ENCODE measurements at places on chromosomes 12 and 14.

DNA sequence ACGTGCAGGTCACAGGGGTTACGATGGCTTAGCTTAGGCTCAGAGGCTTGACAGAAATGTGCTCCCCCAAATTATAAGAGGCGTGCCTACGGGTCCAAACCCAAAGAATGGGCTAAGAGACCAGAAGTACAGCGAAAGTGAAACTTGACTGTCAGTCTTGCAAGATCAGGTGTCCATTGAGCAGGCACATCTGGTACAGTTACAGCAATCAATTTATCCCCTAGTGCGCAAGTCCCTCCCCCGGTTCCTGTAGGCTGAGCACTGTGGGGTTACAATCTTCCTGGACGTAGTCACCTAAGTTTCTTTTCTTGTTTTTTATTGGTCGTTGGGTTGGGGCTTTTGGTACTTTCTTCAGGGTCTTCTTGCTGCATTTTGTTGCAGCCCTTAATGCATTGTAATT, 134.2 kb downstream of the UNC79 start:
- no peak for DNase-seq

GRCh38 chr12:34394211-34395055, 372.1 kb downstream of the ALG10 start:
- DNase-seq, result no peak

DNA sequence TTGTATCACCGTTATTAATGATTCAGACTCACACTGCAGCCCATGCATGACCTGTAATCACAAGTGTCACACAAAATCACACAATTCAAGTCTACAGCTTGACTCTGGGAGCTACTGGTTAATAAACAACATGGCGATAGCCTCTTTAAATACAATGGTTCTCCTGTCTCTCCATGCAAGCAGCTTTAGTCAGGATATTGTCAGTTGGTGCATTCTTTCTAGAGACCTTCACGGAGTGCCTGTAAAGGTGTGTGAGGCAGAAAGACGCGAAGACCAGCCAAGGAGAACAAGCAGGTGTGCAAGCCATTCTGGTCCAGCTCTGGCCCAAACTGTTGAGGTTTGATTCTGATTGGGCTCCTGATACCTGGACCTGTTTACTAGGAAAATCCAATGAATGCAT, 40.0 kb upstream of the FOXN3 start:
- no peak for DNase-seq

- peak; percentile 90 for DNase-seq
Measured at GRCh38 chr14:67943947-67944346, 124.4 kb downstream of the RAD51B start.

DNA sequence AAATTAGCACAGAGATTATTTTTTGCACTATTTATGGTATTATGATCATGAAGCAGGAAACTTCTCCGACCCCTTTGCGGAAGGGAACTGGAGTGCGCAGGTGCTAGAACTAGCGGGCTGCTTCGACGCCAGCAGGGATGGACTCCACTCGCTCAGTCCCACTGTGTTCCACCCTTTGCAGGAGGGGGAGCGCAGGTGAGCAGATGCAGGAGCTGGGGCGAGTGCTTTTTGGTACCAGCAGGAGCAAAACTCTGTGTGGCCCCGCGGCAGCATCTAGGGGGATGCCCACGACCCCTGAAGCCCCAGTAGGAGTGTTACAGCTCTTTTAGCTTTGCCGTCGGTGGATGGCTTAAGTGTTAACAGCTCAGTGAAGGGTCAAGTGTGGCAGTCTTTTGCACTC, 113.9 kb downstream of the TMEM132D start:
- DNase-seq, result no peak

- DNase-seq, result peak; percentile 72
Measured at GRCh38 chr14:61561657-61562276, 133.5 kb upstream of the HIF1A start.

GRCh38 chr14:95432144-95433093, 84.0 kb downstream of the SYNE3 start:
- peak; percentile 72 for DNase-seq

- peak; percentile 65 for DNase-seq
Measured at GRCh38 chr14:61608245-61609165, 86.8 kb upstream of the HIF1A start.

- DNase-seq, result no peak
Measured at GRCh38 chr12:104721039-104721405, 237.1 kb downstream of the SLC41A2 start.

GRCh38 chr12:89932954-89933353, 224.3 kb upstream of the ATP2B1 start:
- DNase-seq, result no peak

DNA sequence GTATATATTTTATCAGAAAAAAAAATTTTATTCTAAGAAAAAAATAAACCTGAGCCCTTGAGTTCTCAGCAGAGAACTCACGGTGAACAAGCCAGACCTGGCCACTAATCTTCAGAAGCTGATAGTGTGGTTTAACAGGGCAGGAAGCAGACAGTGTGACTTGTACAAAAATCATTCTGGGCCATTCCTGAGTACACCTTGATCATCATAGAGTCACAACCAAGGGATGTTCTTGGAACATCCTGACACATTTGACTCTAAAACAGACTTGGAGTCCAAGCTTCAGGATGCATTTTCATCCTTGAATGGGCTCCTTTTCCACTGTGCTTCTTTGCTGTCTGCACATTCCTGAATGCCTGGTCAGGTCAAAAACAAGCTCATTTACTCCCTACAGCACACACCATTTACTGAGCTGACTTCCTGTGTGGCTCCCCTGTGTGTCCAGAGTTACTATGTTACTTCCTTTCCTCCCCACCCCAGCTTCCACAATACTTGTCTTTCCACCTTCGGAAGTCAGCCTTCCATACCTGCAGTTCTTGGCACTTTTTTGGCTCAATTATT, 112.0 kb downstream of the ANO6 start:
- DNase-seq, result no peak

DNA sequence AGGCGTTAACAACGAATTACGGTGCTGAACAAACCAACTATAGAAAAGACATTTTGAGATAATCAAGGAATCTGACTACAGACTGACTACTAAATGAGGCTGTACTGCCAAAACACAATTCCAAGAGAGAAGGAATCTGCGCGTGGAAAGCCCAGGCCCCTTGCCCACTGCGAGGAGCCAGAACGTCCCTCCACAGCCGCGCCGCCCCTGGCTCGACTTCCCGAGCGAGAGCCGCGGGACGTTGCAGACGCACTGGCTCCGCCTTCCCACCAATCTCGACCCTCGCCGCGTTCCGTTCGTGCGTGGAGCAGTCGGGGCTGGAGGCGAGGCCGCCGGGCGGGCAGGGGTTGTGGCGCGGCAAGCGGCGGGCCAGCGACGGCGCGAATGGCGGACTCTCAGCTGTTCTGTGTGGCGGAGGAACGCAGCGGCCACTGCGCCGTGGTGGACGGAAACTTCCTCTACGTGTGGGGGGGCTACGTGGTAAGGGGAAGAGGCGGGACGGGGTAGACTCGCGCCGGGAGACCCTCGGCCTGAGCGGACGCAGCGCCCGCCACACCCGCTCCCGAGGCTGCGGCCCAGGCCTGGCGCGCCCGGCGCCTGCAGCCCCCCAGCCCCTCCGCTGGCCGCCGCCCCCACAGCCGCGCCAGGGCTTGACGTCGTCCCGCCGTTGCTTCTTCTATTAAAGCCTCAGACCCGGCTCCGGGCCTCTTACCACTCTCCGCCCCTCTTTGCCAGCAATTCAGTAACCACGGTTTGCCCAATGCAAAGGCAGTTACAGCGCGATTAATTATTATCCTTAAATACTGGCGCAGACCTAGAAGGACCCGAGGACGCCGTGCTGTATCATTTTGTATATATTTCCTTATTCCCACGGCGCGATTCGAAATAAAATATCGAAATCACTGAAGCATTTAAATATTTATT, at the start of gene KLHDC1:
KLHDC1 (plus strand) TSS at position 310 of the 924 bp plus-strand sequence; CDS start at position 385, 75 bp downstream.
- peak; percentile 92 for DNase-seq

- peak; percentile 78 for DNase-seq
Measured at GRCh38 chr12:69007101-69007854, 74.3 kb upstream of the CPM start.

GRCh38 chr12:15336768-15337553, 14.7 kb downstream of the PTPRO start:
- DNase-seq, result no peak

DNA sequence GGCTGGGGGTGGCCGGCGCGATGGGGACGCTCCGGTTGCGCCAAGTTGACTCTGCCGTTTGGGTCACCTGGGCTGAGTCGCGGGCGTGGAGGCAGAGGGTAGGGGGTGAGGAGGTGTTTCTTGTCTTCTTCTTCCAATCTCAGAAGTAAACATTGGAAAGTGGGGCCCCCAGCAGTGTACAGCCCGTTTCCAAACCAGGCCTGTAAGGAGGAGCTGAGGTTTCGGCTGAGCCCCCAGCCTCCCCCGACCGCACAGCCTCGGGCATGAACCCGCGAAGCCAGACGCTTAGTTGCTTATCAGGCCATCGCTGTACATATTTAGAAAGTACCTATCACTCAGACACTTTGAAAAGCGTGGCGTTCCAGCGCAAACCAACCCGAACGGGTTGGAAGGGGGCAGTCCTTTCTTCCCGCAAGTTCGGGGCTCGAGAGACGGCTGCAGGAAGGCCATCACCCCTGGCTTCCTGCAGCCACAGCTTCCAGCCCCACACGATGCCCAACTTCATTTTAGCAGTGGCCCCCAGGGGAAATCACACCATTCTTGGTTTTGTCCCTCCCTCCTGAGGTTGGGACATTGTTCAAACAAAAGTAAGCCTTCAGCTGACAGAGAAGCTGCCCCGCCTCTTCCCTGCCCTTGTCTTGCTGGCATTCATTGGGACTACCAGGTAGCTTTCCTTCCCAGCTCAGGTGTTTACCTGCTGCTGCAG, 164.1 kb downstream of the ZFP36L1 start:
- DNase-seq, result no peak

DNA sequence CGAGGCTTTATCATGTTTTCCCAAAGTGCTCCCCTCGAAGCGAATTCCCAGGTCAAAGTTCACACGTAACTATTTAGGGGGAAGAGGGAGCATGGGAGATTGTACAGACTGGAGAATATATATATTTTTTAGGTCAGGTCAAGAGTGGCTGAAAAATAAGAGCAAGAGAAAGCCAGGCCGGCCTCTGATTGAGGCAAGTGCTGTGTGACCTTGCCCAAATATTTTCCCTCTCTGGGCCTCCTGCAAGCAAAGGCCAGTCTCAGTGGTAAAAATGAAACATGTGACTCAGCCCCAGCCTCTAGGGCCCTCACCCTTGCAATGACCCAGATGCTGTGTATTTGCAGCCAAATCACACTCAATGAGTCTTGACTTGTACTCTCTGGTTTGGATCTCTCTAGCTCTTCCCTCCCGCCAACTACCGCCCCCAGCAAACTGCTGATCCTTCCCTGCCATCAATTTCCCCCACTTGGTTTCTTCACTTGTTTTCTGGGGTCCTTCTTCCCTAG, 34.1 kb downstream of the SMUG1 start:
- DNase-seq, result peak; percentile 70

DNA sequence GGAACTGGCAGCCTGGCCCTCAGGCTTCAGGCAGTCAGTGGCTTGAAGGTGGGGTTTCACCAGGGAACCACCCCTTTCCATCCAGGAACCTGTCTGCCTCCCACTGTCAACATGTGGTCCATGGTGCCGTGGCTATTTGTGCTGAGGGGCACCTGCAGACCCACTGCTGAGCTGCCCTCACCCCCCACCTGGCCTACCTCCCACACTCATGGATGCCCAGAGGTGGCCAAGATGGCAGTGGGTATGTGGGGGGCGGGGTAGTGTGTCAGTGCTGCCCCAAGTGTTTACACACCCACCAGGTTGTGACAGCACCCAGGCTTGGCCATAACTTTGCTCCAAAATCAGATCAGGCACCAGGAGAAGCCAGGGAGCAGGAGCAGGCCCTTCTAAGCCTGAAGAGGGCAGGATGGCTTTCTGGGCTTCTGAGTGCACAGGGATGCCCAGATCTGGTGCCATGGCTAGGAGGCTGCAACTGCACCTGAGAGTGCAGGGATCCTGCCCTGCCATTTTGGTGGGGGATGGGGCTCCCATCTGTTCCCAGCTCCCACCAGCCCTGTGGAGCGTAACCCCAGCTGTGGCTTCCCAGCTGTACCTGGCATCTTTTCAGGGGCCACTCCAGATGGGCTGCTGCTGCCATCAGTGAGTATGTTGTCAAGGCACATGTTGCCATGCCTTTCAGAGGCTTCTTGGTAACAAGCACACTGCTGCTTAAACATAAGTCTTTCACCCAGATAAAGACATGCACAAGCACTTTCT, 263.9 kb downstream of the LRIG3 start:
- DNase-seq, result no peak

GRCh38 chr12:1356285-1356684, 238.1 kb downstream of the FBXL14 start:
- DNase-seq, result no peak

- DNase-seq, result no peak
Measured at GRCh38 chr12:131166717-131167116, 213.0 kb downstream of the ADGRD1 start.

DNA sequence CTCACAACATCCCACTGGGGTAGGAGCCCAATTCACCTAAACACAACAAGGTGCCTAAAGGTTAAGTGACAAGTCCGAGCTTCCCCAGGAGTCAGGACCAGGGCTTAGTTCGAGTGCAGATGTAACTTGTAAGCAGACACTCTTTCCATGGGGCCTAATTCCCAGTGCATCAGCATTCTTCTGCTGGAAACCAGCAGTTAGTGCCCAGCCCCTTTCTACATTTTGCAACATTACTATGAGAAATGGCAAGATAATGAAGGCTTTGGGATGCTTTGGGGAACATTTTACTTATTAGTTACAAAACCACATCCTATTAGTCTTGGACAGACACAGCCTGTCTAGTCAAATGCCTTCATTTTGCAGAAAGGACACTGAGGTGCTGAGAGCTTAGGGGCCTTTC, 179.8 kb downstream of the CALM1 start:
- DNase-seq, result no peak

- DNase-seq, result no peak
Measured at GRCh38 chr14:57461777-57462320, 31.8 kb downstream of the CCDC198 start.

GRCh38 chr12:52496054-52496453, 3.0 kb upstream of the KRT6A start:
- no peak for DNase-seq

DNA sequence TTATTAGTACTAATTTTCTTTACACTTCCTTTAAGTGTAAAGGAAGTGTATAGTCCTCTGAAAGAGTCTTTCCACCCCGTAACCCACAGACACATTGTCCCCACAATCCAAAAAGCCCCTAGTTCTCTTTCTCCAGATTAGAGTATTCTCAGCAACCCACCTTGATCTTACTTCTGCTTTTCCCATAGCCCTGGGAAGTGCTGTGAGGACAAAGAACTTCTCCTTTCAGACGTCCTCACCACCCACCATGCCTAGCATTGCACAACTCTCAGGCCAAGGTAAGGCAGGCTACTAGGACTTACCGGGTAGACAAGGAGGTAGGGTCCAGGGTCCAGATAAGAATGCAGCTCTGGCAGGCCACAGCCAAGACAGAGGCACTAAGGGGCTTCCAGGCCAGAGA, 7.4 kb downstream of the AAAS start:
- no peak for DNase-seq

All from muscle of back (tissue), 13 donors.